CD4-positive, alpha-beta T cell treated with Interleukin-12 subunit alpha and Interleukin-12 subunit beta, for 1 hour (primary cell): ENCODE measurements at places on chromosomes 1 and 21.

- no peak for DNase-seq
Measured at GRCh38 chr1:176847052-176847451, 317.5 kb downstream of the ASTN1 start.

- no peak for DNase-seq
Measured at GRCh38 chr1:236736761-236737160, 50.5 kb downstream of the ACTN2 start.

GRCh38 chr1:115506924-115507589 lies 134.7 kb upstream of the VANGL1 start:
- DNase-seq = no peak

- DNase-seq = no peak
Measured at GRCh38 chr21:34998176-34998575, 50.9 kb downstream of the RUNX1 start.
